A549 treated with ZK216348 at 1 μM for 4 hours (cell line): ENCODE measurements at places on chromosomes 4 and X. TPM values are rescaled to one million over a fixed set of nuclear protein-coding genes. Genes with fewer than 3 reads are reported as not detected.

KCNE5 gene
- total RNA-seq: 0.09 to 0.22 TPM (median 0.15 TPM) in 3 of 5 replicates, not detected in the others

UFSP2 gene
- total RNA-seq: 12.5 to 16.6 TPM (median 14.3 TPM) in 5 replicates

CTAG1B gene
- not detected in 5 replicates for total RNA-seq

DKK2 gene
- not detected in 5 replicates for total RNA-seq

CHRDL1 gene
- not detected in 5 replicates for total RNA-seq

MED14 gene
- total RNA-seq: 18.1 to 29.7 TPM (median 20.5 TPM) in 5 replicates

MSX1 gene
- total RNA-seq: 5.0 to 10.8 TPM (median 9.4 TPM) in 5 replicates

NHS gene
- total RNA-seq: 2.3 to 4.3 TPM (median 2.9 TPM) in 5 replicates

GRID2 gene
- total RNA-seq: not detected in 5 replicates

TMEM150C gene
- 0.53 to 1.2 TPM (median 1.0 TPM) in 5 replicates for total RNA-seq

CXCL11 gene
- total RNA-seq: not detected in 5 replicates

DGKK gene
- not detected in 5 replicates for total RNA-seq

SLC9B1 gene
- 0.41 TPM in 1 of 5 replicates, not detected in the others for total RNA-seq

RAB33A gene
- 0.19 to 0.66 TPM (median 0.23 TPM) in 4 of 5 replicates, not detected in the other for total RNA-seq

ASMT gene
- 0.27 to 0.33 TPM (median 0.28 TPM) in 3 of 5 replicates, not detected in the others for total RNA-seq

RBM46 gene
- total RNA-seq: not detected in 5 replicates

ERVMER34-1 gene
- 0.28 to 0.60 TPM (median 0.51 TPM) in 5 replicates for total RNA-seq

COL25A1 gene
- not detected in 5 replicates for total RNA-seq

PPA2 gene
- 55.0 to 93.3 TPM (median 75.6 TPM) in 5 replicates for total RNA-seq

DMP1 gene
- not detected in 5 replicates for total RNA-seq

PDLIM3 gene
- 0.33 to 0.34 TPM in 2 of 5 replicates, not detected in the others for total RNA-seq

GSX2 gene
- total RNA-seq: not detected in 5 replicates

ARSD gene
- total RNA-seq: 12.0 to 16.4 TPM (median 13.3 TPM) in 5 replicates

AFF2 gene
- not detected in 5 replicates for total RNA-seq

PRSS12 gene
- 0.26 to 0.62 TPM (median 0.42 TPM) in 5 replicates for total RNA-seq

FAM9B gene
- total RNA-seq: not detected in 5 replicates

TSPAN7 gene
- total RNA-seq: 2.3 to 3.6 TPM (median 2.7 TPM) in 5 replicates

GAGE12D gene
- total RNA-seq: not detected in 5 replicates

ATXN3L gene
- total RNA-seq: not detected in 5 replicates

SLC6A14 gene
- not detected in 5 replicates for total RNA-seq

CCDC120 gene
- total RNA-seq: 2.1 to 4.9 TPM (median 3.8 TPM) in 5 replicates

CENPVL3 gene
- 0.09 to 0.45 TPM (median 0.15 TPM) in 5 replicates for total RNA-seq

TCEANC gene
- total RNA-seq: 0.40 to 1.1 TPM (median 0.82 TPM) in 5 replicates
